Stimulated activated CD4-positive, alpha-beta T cell treated with anti-CD3 and anti-CD28 coated beads, Interleukin-12 subunit alpha, Interleukin-12 subunit beta, amount 100 ng/mL, for 4 hours (primary cell): ENCODE measurements at places on chromosomes 1 and 21.

GRCh38 chr1:27118440-27118689, 36.6 kb downstream of the SLC9A1 start:
- no peak for DNase-seq

- DNase-seq, result no peak
Measured at GRCh38 chr1:77889671-77890070, 1.2 kb downstream of the NEXN start.

GRCh38 chr1:200751717-200752116, 13.0 kb downstream of the CAMSAP2 start:
- no peak for DNase-seq

GRCh38 chr1:196550731-196551130, 57.5 kb downstream of the KCNT2 start:
- no peak for DNase-seq

DNA sequence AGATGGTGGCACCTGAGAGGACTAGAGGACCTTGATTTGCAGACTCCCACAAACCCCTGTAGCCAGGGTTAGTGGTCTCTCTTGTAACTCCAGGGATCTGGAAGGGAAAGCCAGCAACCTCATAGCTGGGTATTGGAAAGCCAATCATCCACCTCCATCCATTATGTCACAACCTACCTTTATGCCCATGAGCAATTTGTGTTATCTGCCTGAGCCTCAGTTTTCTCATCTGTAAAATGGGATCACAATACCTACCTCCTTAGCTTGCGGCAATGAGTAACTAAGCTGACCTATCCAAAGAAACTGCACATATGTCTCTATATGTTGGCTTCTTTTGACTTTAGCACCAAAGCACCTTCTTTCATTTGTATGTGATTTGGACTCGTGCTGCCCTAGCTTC, 14.5 kb downstream of the DLGAP3 start:
- DNase-seq, result no peak

DNA sequence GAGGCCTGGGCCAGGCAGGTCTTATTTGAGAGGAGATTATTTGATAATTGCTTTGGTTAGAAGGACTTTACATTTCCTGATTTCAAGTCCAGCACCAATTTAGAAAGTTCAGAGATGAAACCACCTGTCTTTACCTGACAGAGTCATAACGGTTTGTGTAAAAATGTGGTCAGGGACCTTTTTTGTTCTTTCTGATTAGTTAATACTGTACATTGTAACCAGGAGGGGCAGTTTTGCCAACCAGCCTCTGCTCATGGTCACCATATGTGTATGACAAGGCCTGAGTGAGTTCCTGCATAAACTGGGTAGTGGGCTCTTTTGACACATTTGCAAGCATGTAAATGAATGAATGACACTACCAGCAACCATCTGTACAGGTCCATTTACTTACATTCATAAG, 55.8 kb downstream of the VANGL1 start:
- no peak for DNase-seq

GRCh38 chr1:119250299-119250698, 109.8 kb upstream of the WARS2 start:
- DNase-seq, result no peak

- peak; percentile 58 for DNase-seq
Measured at GRCh38 chr1:25711555-25712298, 88.3 kb upstream of the SELENON start.

- no peak for DNase-seq
Measured at GRCh38 chr1:67479146-67479891, 49.1 kb upstream of the SERBP1 start.

DNA sequence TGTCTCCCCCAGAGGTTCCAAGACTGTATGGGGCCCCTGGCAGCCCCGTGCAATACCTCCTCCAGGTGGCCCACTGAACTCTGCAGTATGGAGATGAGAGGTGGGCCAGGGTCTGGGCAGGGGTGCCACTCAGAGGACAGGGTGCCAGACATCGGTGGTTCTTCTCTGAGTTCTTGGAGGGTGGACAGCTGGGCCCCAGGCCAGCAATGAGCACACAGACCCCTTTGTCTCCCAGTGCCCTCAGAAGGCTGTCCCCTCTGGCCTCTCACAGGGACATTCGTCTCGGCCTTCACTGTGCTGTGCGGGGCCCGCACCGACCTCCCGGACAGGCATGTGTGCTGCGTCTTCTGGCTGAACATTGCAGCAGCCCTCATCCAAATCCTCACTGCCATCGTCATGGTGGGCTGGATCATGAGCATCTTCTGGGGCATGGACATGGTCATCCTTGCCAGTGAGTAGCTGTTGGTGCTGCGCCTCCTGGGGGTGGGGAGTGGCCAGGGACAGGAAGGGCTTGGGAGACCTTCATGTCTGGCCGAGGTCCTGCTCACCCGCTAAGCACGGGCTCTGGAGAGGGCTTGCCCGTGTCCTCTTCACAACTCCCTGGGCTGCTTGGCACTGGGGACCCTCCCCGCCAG, 48.1 kb downstream of the STUM start:
- no peak for DNase-seq

- DNase-seq, result no peak
Measured at GRCh38 chr1:177045151-177045550, 119.4 kb downstream of the ASTN1 start.

GRCh38 chr1:12404918-12405317, 175.1 kb downstream of the VPS13D start:
- DNase-seq, result no peak

- DNase-seq, result no peak
Measured at GRCh38 chr1:166692346-166692745, 146.9 kb upstream of the POGK start.

- DNase-seq, result no peak
Measured at GRCh38 chr1:200683298-200683697, 13.6 kb upstream of the DDX59 start.
